ENCODE measurements at places on chromosomes 3 and 15.

- DNase-seq = no peak
Measured at GRCh38 chr3:23746441-23746840, 59.3 kb upstream of the UBE2E1 start.

GRCh38 chr3:54176106-54176505, 53.8 kb downstream of the CACNA2D3 start:
- DNase-seq = no peak

- DNase-seq = no peak
Measured at GRCh38 chr15:60652245-60652644, 173.3 kb upstream of the ICE2 start.

- DNase-seq = no peak
Measured at GRCh38 chr15:43854801-43855200, 28.0 kb downstream of the WDR76 start.

DNA sequence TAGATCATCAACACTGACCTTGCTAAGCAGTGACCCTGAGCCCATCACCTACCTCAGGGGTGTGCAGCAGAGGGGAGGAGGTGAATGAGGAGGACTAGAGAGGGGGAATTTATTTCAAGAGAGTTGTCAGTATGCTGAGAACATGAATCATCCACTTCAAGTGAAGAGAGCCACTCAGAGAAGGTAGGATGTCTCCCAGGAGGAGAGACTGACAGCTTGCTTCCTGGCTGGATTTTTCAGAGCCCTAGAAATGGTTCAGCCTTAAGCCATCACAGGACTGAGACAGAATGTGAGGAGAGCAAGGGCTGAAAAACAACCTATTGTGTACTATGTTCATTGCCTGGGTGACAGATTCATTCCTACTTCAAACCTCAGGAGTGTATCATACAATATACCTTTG, 34.8 kb downstream of the CCNL1 start:
- DNase-seq = no peak

GRCh38 chr3:4739289-4740236, 239.7 kb upstream of the BHLHE40 start:
- no peak for DNase-seq

- DNase-seq = no peak
Measured at GRCh38 chr15:72751751-72752455, 31.7 kb downstream of the ADPGK start.

DNA sequence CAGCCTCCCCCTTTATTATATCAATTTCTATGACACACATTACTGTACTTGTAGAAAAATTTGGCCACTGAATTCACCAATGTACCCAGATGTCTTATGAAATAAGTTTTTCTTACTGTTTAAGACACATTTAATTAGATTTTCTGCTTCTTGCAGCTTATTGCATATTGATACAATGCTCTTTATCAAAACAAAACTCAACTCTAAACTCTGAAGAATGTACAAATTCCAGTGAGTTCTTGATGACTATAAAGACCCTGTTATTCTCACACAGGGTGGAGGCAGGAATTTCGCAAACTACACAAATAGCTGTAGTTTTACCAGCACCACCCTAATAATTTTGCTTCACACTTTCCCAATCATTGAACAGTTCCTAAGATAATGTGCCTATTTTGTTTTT, 22.0 kb downstream of the CMTM6 start:
- DNase-seq = no peak

- DNase-seq = no peak
Measured at GRCh38 chr3:111326144-111326995, 215.6 kb upstream of the CD96 start.

DNA sequence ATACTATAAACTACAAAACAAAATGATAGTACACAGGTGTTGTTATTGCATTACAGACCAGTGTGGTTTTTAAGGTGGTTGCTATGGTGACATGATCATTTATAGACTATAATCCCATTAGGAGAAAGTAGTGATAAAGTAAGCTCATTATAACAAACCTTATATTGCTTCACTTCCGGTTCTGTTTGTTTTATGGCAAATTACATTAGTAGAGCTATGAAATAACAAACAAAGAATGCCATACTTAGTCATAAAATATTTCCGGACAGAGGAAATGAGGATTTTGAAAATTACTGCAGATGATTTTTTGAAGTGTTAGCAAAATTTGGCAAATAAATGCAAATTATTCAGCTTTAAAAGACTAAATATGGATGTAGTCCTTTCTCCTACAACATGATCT, 640.4 kb upstream of the ARPP21 start:
- DNase-seq = no peak

GRCh38 chr15:66241087-66241907, 12.3 kb downstream of the MEGF11 start:
- DNase-seq = no peak

DNA sequence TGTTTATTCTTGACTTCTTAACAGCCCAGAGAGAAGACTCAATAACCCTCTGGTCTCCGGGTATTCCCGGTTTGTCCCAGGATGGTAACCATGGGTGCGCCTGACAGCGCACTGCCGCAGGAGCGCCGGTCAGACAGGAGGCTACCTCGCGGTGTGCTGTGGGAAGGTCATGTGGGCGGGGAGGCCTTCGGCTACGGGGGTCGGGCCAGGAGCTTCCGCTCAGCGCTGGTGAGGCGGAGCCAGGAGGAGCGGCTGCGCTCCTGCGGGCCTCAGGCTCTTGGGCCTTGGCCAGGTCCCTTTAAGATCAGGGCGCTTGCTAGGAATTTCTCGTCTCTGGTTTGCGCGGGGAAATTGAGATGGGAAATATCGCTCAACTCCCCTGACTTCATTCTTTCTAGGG, 182.3 kb upstream of the NDN start:
- no peak for DNase-seq

GRCh38 chr3:150902988-150903387, 2.3 kb downstream of the MINDY4B start:
- DNase-seq = no peak

GRCh38 chr15:42050484-42051255, 29.8 kb upstream of the PLA2G4E start:
- DNase-seq = no peak

- no peak for DNase-seq
Measured at GRCh38 chr3:184143327-184143726, 8.2 kb downstream of the EIF2B5 start.

- no peak for DNase-seq
Measured at GRCh38 chr3:131236421-131236820, 145.2 kb upstream of the NUDT16 start.

DNA sequence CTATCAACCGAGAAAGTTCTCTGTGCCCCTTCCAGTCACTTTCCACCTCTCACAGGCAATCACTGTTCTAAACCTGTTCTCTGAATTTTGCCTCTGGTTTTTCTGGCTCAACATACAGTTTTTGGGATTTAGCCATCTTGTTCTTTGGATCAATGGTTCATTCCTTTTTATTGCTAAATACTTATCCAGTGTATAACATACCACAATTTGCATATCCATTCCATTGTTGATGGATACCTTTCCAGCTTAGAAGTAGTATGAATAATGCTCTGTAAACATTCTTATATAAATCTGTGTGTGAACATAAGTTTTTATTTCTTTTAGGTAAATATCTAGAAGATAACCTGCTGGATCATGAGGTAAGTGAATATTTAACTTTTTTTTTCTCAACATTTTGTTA, 87.8 kb upstream of the FNDC3B start:
- DNase-seq = no peak

DNA sequence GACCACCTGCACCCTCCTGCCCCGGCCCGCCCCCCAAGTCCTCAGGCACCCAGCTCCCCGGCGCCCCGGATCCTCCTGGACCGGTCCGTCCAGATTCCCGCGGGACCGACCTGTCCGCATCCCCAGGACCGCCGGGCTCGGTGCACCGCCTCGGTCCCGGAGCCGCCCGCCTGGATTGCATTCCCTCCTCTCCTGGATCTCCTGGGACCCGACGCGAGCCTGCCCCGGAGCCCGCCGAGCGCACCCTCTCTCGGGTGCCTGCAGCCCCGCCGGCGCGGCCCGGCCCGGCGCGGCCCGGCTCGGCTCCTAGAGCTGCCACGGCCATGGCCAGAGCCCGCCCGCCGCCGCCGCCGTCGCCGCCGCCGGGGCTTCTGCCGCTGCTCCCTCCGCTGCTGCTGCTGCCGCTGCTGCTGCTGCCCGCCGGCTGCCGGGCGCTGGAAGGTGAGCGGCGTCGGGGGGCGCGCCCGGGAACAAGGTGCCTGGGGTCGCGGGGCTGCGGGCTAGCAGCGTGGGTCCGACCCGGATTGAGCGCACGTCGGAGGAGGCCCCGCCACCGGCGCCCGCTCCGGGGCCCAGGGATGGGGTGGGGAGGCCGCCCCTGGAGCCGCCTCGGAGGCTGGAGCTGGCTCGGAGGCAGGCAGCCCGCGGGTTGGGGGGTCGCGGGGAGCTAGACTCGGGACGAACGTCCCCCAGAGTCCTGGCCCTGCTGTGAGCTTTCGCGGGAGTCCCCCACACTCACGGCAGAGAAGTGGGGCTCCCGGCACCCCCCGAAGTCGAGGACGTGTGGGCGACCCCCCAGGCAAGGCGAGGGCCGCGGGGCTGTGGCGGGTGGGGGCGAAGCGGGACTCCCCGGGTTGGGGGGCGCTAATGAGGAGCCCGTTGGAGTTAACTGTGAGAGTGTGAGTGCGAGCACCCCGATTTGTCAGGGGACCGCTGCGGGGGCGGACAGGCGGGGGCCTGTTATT, 610 bp downstream of the EPHB3 start:
- no peak for DNase-seq

DNA sequence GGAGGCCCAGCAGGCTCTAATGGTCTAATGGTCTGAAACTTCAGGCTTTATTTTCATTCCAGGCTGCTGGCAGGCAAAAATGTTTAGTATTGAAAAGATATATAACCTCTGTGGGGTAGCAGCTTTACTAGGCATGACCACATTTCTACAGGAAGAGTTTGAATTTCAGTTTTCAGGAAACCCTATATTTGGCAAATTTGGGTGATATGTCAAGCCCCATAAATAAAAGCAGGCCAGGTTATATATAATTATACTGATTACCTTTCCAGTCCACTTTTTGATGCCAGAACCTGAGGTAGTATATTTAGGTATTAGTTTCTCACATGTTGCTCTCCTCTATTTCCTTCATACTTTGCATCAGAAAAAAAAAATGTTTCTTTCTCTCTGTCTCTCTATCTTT, 37.2 kb upstream of the PHLDB2 start:
- DNase-seq = no peak

- DNase-seq = peak; percentile 80
Measured at GRCh38 chr15:79380755-79381497, 51.2 kb upstream of the MINAR1 start.

DNA sequence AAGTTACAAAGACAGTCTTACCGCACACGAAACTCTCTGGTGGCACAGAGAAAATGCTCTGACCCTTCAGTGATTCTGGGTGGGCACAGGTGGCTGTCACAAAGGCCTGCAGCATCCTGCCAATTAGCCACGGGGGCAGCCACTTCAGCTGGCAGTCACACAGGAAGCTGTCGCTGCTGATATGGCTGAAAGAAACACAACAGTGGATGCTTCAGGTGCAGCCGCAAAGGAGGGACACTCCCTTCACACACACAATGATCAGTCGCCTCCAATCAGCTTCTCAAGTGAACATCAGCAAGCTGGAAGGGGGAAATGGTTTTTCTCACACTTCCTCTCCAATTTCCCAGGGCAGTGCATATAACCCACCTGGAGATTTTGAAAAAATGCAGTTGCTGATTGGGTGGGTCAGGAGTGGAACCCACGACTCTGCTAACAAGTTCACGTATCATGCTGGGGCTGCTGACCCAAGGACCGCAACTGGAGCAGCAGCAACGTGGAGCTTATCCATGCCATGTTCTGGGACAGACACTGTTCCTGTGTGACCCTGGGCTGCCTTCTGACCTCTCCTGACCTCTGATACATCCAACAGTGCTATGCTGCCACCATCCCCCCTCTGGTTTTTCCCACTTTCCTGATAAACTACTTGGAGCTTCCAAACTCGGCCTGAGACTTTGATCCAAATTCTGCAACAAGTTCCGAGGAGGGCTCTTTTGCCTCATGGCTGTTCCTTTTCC, 106.6 kb downstream of the LRIG1 start:
- no peak for DNase-seq

All from tibial nerve (tissue), 4 donors.